Activated T-helper 2 cell treated with anti-CD3 and anti-CD28 coated beads, Interferon-gamma antibody, Interleukin-2, Interleukin-4, amounts not matched to agents 10 μg/mL and 5 μg/mL and 100 μg/mL, durations not matched to agents 14 hours and 24 hours and 36 hours (primary cell): ENCODE measurements at places on chromosomes 12 and 14. TPM values are rescaled to one million over a fixed set of nuclear protein-coding genes. Genes with fewer than 3 reads are reported as not detected.
A peak's percentile ranks its signal among the peaks of the same experiment; 100 is the strongest.

DNA sequence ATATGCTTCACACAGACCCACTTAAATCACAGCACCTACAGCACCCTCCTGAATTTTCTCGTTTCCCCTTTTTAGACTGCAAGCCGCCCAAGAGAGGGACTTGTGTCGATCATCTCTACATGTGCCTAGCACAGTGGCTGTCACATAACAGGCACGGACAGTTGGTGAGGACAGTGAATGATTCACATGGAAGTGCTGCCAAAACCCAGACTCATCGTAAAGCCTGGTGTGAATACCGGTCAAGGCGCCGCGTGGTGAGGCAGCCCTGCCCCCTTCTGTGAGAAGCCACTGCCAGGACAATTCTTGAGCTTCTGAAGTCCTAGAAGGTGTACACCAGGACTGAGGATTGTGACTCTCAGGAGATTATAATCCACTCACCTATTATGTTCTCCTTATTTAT is 44.3 kb downstream of the ATG2B start:
- H3K36me3 ChIP-seq = peaks cover 40% of the 10 kb centered on the region
- no peak overlapping the region for H3K27ac ChIP-seq
- no peak overlapping the region for H3K4me3 ChIP-seq
- H3K4me1 ChIP-seq = peaks cover 4% of the 10 kb centered on the region
- no peak for DNase-seq
- H3K27me3 ChIP-seq = no peaks in the 10 kb centered on the region

The RBP5 gene
- total RNA-seq = 1.2 TPM in 1 of 2 replicates, not detected in the other

DNA sequence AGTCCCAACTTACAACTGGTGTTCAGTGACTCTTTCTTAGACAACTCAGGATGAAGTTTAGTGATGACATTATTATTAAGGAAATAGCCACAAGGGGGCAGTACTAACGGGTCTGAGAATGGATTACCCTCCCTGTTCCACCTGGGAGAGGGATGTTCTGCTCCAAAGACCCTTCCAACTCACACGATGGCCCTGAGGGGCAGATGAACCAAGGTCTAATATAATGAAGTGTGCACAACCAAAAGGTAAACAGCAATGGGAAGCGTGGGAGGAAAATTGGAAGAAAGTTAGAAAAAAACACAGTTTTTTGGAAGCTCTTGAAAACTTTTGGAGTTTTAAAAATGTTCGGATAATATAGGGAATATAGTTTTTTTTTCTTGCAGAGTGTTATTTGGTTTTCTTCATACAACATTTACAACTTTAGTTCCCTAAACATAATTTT is 24.0 kb downstream of the FGF6 start:
- H3K4me1 ChIP-seq = peaks cover 8% of the 10 kb centered on the region
- no peak for DNase-seq
- peaks cover 15% of the 10 kb centered on the region for H3K27me3 ChIP-seq
- no peaks in the 10 kb centered on the region for H3K36me3 ChIP-seq
- H3K27ac ChIP-seq = no peak overlapping the region

- H3K27ac ChIP-seq = no peak overlapping the region
- no peaks in the 10 kb centered on the region for H3K4me1 ChIP-seq
- H3K27me3 ChIP-seq = no peaks in the 10 kb centered on the region
- H3K4me3 ChIP-seq = no peak overlapping the region
These were observed 148.4 kb upstream of the SYT10 start for GRCh38 chr12:33587784-33588712.

- H3K4me1 ChIP-seq = peaks cover 4% of the 10 kb centered on the region
- H3K27ac ChIP-seq = no peak overlapping the region
- DNase-seq = no peak
- peaks cover 38% of the 10 kb centered on the region for H3K36me3 ChIP-seq
These were observed 5.4 kb downstream of the C1QL4 start for GRCh38 chr12:49331380-49332222.

- no peak overlapping the region for H3K4me3 ChIP-seq
- DNase-seq = no peak
- no peaks in the 10 kb centered on the region for H3K27me3 ChIP-seq
- no peak overlapping the region for H3K27ac ChIP-seq
These were observed 277.9 kb upstream of the DCN start for GRCh38 chr12:91460469-91460868.

The RPS29 gene
- 1,969 and 2,120 TPM in 2 replicates for total RNA-seq

- H3K36me3 ChIP-seq = no peaks in the 10 kb centered on the region
- H3K27ac ChIP-seq = no peak overlapping the region
- H3K4me1 ChIP-seq = peaks cover 12% of the 10 kb centered on the region
- DNase-seq = no peak
- no peak overlapping the region for H3K4me3 ChIP-seq
These were observed 2.9 kb upstream of the B3GNT4 start for GRCh38 chr12:122200541-122201175.

DNA sequence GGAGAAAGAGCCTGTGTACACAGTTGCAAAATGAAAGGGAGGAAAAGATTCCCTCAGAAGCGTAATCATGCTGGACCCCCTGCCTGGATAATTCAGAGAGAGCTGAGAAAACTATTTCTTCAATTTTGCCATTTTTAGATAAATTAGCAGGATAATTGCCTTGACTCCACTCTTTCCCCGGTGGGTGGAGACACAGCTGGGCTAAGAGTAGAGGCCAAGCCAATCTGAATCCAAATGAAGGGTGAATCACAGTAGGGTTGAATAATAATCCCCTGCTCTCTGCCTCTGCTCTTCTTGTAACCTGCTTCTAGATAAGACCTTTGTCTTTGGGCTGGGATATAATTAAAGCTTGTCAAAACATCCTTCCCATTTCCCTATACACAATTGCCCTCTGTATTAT is 150.1 kb downstream of the CAPZA3 start:
- no peaks in the 10 kb centered on the region for H3K27me3 ChIP-seq
- DNase-seq = no peak
- H3K36me3 ChIP-seq = no peaks in the 10 kb centered on the region
- no peak overlapping the region for H3K4me3 ChIP-seq
- no peak overlapping the region for H3K27ac ChIP-seq
- no peaks in the 10 kb centered on the region for H3K4me1 ChIP-seq

The PLEKHH1 gene
- 1.5 and 1.8 TPM in 2 replicates for total RNA-seq

DNA sequence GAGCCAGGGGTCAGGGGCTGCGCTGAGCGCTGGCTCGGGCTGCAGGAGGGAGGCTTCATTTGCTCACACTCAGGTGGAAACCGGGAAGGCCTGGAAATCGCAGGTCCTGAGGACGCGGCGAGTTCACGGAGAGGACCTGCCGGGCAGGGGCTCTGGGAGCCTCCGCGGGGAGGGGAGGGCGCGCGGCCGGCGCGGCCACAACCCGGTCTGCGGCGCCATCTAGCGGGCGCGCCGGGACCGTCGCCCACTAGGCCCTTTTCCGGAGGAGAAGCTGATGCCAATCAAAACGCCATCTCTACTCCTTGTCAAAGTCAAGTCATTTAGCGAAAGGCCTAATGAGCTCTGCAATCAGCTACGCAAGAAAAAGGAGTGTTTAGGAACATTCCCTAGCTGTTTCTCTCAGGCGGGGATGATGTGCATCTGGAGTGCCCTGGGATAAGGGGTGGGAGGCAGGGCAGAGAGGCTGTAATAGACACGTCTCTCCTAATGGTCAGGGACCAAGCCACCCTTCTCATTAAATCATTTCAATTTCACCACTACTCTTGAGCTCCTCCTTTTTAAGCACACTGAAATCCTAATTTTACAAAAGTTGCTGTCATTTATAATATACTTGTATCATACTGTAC is 885.8 kb upstream of the TMEM132C start:
- H3K4me3 ChIP-seq = no peak overlapping the region
- peak; percentile 32 for DNase-seq
- H3K4me1 ChIP-seq = peaks cover 5% of the 10 kb centered on the region
- H3K27me3 ChIP-seq = peaks cover 5% of the 10 kb centered on the region
- no peaks in the 10 kb centered on the region for H3K36me3 ChIP-seq
- H3K27ac ChIP-seq = no peak overlapping the region

DNA sequence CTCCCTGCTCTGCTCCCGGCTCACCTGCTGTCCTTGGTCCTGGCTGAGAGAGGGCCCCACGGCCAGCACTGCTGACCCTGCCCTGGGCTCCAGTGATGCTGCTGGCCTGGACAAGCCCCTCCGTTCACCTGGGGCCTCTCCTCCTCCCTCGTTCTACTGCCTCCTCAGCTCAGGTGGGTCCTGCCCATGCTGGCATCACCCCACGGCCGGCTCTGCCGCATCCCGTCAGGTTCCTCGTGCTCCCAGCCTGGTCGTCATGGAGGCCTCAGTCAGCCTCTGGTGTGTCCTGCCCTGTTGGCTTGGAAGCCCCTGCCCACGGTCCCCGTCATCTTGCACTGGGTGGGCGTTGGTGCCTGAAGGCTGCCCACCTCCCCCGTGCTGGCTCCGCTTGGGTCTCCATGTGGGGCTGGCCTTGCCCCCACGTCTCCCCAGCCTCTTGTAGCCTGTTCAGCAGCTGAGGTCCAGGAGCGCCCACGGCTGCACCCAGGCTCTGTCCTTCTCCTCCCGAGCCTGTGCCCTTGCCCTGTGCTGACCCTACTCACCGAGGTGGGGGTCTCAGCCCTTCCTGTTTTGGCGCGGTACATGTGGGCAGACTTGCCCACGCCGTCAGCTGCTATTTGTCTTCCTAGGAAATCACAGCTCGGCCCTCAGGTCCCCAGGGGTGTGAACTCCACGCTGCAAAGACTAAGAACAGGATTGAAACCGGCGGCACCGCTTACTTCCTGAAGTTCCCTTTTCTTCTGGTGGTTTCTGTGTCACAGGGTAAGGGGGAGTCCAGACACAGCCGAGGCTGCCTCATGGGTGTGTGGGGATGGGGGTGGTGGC is 121.6 kb downstream of the TMEM121 start:
- no peaks in the 10 kb centered on the region for H3K27me3 ChIP-seq
- H3K27ac ChIP-seq = no peak overlapping the region
- DNase-seq = no peak
- H3K4me1 ChIP-seq = no peaks in the 10 kb centered on the region

The CYP27B1 gene
- total RNA-seq = 11.3 and 13.0 TPM in 2 replicates

The RFLNA gene
- total RNA-seq = not detected in 2 replicates

The ALDH2 gene
- 0.11 and 0.34 TPM in 2 replicates for total RNA-seq

GRCh38 chr14:65167072-65167645 is 64.8 kb upstream of the MAX start:
- H3K27ac ChIP-seq = no peak overlapping the region
- H3K27me3 ChIP-seq = no peaks in the 10 kb centered on the region
- H3K4me1 ChIP-seq = peaks cover 37% of the 10 kb centered on the region
- H3K4me3 ChIP-seq = no peak overlapping the region
- no peaks in the 10 kb centered on the region for H3K36me3 ChIP-seq
- peak; percentile 25 for DNase-seq

GRCh38 chr14:36996857-36997590 is 175.4 kb downstream of the SLC25A21 start:
- H3K27ac ChIP-seq = no peak overlapping the region
- no peak overlapping the region for H3K4me3 ChIP-seq
- no peaks in the 10 kb centered on the region for H3K36me3 ChIP-seq
- H3K27me3 ChIP-seq = no peaks in the 10 kb centered on the region

The DAO gene
- not detected in 2 replicates for total RNA-seq

GRCh38 chr12:39395866-39396265 is 47.1 kb downstream of the KIF21A start:
- no peak overlapping the region for H3K4me3 ChIP-seq
- H3K4me1 ChIP-seq = peaks cover 2% of the 10 kb centered on the region
- H3K27ac ChIP-seq = no peak overlapping the region
- no peaks in the 10 kb centered on the region for H3K27me3 ChIP-seq
- peaks cover 7% of the 10 kb centered on the region for H3K36me3 ChIP-seq

- H3K4me1 ChIP-seq = peaks cover 45% of the 10 kb centered on the region
- H3K36me3 ChIP-seq = no peaks in the 10 kb centered on the region
- H3K4me3 ChIP-seq = peak overlapping the region; percentile 68
- no peak for DNase-seq
- H3K27me3 ChIP-seq = peaks cover 84% of the 10 kb centered on the region
- H3K27ac ChIP-seq = peak overlapping the region; percentile 48
These were observed 3.0 kb downstream of the WNT1 start for GRCh38 chr12:48980953-48981756.

The COX8C gene
- total RNA-seq = not detected in 2 replicates

The TAMALIN gene
- total RNA-seq = 6.0 and 6.1 TPM in 2 replicates

DNA sequence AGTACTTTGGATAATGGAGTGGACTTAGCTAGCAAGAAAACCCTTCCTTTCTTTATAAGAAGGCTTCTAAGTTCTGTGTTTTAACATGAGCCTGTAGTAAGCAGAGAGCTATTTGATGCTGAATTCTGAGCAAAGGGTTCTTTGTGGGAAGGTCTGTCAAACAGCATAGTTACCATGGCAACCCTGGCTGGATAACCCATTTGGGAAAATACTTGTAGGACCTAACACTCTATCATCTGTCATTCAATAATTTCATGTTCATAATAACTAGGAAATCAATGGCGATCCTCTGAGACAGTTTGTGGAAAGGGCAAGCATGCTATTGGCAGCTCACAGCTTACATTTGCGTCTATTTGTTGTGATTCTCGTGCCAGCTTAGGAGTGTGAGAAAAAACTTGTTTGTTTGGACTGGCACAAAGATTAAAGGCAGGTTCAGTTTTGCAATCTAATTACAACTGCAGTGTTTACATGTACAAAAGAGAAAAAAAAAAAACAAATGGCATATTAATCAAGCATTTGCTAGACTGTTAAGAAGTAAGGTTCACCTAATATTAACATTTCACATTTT is 219.2 kb downstream of the PDZRN4 start:
- no peaks in the 10 kb centered on the region for H3K27me3 ChIP-seq
- no peak overlapping the region for H3K27ac ChIP-seq
- H3K4me3 ChIP-seq = no peak overlapping the region
- DNase-seq = no peak

GRCh38 chr14:21120686-21121085 is 19.8 kb downstream of the TMEM253 start:
- H3K27ac ChIP-seq = no peak overlapping the region
- no peaks in the 10 kb centered on the region for H3K36me3 ChIP-seq
- no peak for DNase-seq
- no peaks in the 10 kb centered on the region for H3K27me3 ChIP-seq
- no peak overlapping the region for H3K4me3 ChIP-seq

DNA sequence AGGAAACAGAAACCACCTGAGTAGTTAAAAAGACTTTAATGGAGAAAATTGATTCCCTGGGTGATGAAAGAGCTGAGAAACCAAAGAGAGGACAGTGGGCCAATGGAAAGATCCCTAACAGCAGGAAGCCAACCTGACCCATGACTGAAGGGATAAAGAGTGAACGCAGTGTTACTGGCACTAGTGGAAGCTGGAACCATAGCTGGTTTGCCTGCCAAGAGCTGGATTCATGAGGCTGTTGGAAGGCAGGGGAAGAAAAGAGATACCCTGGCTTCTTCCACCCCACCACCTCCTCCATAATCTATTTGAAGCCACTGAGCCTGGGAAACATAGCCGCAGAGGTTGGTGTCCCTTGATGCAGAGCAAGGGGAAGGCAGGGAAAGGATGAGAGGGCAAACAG is 125.5 kb upstream of the PRKD1 start:
- DNase-seq = no peak
- no peak overlapping the region for H3K4me3 ChIP-seq
- no peaks in the 10 kb centered on the region for H3K27me3 ChIP-seq
- H3K36me3 ChIP-seq = no peaks in the 10 kb centered on the region
- H3K27ac ChIP-seq = no peak overlapping the region

The AMN1 gene
- 1.8 and 2.8 TPM in 2 replicates for total RNA-seq

DNA sequence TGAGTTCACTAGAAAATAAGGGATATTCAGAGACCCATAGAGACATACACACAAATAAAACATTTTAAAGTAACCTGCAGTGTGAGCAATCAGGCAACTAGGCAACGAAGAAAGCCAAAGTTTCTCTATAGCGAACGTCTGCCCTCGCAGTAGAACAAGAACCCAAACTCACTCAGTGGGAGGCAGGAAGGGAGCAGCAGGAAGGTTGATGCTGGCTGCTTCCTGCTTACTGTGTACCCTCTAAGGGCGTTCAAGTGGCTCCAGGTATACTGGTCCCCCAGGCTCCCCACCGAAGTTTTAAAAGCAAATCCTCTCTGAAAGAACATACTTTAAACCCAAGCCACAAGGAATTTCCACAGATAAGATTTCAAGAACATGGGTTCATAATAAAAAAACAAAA is 249.3 kb downstream of the FOXN3 start:
- peaks cover 52% of the 10 kb centered on the region for H3K36me3 ChIP-seq
- DNase-seq = no peak
- H3K27me3 ChIP-seq = no peaks in the 10 kb centered on the region
- no peak overlapping the region for H3K27ac ChIP-seq
- H3K4me1 ChIP-seq = peaks cover 9% of the 10 kb centered on the region
